ENCODE measurements at places on chromosomes 2 and 18. TPM values are rescaled to one million over a fixed set of nuclear protein-coding genes. Genes with fewer than 3 reads are reported as not detected.

GRCh38 chr2:78035804-78036203, 513.6 kb upstream of the LRRTM4 start:
- no peak for DNase-seq

DNA sequence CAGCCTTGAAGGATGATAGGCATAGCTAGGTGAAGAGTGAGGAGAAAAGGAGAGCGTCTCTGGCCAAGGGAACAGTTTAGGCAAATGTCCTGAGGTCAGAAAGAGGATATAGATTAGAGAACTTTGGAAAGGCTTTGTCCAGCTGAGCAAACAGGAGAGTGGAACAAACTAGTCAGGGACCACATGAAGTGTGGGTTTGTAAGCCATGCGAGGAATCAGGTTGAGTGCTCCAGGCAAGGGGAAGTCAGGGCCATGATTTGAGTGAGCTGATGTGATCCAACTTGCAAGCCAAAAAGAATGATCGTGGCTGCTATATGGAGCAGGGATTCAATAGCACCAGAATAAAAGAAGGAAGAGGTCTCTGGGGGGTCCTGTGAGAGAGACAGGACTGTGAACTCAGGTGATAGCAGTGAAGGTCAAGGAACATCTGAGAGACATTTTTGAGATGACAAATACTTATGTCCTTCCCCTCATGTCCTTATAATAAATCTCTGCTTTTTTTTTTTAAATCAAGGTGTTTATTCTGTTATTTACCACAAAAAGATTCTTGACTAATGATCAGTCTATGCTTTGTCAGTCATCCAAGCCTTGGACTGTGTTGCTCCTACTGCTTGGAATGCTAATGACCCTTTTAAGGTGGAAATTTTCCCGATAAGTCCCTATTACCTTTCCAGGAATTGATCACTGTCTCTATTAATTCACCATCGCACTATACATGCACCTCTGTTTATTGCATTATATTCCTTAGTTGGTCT, 472.6 kb downstream of the TXNL1 start:
- DNase-seq = no peak

- DNase-seq = no peak
Observed at GRCh38 chr2:29567906-29568520, 353.4 kb downstream of the ALK start.

DNA sequence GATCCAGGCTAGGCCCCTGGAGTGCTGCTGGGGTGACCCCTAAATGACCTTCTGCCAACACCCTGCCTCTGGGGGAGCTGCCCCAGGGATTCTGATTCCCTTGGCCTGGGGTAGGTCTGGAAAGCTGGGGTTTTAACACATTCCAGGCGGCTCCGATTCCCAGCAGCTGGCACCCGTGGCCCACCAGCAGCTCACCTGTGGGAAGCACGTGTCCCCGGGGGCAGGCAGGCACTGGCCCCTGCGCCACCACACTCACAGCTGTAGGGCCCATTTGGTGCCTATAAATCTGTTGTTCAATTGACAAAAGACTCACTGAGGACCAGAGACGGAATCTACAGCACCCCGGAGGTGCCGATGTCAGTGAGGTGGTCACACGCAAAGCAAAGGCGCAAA, 4.1 kb upstream of the KLHL30 start:
- DNase-seq = peak; percentile 33

GRCh38 chr2:112714836-112715631, 5.8 kb upstream of the NT5DC4 start:
- DNase-seq = no peak

Gene CTAGE1
- total RNA-seq = not detected

Gene SGPP2
- 15.3 TPM for total RNA-seq

All from Right ventricle myocardium superior (tissue), 1 donor.